Stimulated activated CD4-positive, alpha-beta T cell treated with anti-CD3 and anti-CD28 coated beads, Interleukin-4, amount 100 ng/mL, for 1 hour (primary cell): ENCODE measurements at places on chromosomes 13 and 19.

DNA sequence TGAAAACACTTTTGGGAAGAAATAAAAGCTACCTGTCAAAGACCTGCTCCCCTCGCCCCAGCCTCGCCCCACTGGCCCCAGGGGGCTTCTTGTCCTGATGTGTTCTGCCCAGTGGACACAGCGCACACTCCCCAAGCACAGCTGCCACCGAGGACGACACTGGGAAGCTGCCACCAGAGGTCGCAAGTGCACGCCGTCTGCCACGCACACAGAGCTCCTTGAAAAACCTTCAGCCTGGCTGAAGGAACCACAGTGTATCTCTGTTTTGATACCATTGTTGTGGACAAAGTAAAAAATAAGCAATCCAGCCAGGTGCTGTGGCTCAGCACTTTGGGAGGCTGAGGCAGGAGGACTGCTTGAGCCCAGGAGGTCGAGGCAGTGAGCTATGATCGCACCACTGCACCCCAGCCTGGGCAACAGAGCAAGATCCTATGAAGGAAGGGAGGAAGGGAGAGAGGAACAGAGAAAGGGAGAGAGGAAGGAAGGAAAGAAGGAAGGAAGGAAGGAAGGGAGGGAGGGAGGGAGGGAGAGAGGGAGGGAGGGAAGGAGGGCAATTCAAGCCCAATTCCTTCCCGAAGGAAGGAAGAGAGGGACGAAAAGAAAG, 57.3 kb downstream of the CEBPG start:
- DNase-seq = peak; percentile 69

- no peak for DNase-seq
Measured at GRCh38 chr13:104491916-104492315, 1425.7 kb upstream of the SLC10A2 start.

DNA sequence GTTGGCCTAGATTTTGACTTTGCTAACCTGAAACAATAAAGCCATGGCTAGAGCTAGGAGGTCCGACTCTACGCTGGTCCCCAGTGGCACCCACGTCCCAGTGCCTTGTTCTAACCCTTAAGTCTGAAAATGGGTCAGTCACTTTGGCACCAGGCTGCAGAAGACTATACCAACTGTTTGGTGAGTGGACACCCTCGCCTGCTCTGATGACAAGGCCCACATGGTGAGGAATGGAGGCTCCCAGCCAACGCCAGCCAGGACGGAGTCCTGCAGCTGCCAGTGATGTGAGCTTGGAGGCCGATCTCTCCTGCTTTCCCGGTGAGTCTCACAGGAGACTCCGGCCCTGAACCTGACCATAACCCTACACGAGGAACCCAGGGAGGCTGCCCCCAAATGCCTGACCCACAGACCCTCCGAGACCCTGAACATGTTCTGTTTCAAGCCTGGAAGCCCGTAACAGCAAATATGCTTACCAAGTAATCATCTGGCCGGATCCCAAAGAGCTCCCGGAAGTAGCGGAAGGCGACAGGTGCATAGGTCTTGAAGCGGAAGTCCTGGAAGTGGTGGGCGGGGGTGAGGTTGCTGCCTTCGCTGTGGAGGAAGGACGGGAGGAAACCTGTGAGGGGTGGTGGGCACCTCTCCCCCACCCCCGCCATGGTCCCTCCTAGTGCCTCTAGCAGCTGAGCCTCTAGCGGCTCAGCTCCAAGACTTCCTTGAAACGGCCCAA, 34.1 kb upstream of the CACTIN start:
- DNase-seq = no peak

DNA sequence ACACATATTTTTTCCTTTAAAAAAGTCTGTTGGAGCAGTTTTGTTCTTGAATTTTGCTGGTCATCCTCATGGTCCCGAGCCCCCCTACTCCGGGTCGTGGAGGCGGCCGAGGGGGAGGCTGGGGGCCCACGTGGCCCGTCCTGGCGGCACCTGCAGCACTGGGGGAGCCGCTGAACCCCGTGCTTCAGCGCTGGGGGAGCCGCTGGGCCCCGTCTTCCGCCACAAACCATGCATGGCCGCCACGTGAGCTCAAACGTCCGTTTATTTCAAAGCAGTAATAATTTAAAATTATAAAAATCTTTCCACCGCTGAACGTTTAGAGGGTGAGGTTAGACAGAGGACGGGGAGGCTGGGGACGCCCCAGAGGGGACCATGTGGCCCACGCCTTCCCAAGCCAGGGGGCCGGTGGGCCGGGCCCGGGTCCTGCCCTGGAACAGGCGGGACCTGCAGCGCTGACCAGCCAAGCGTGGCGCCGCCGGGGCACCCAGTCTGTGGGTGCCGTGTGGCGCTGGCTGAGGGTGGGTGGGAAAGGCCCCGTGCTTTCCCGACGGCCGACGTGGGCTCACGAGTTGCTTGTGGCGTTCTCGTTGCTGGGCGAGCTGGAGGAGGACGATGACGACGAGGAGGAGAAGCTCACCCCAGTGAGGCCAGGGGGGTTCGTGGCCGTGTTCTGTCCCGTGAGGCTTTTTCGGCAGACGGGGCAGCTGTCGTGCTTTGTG, 8.0 kb downstream of the FGF22 start:
- DNase-seq = no peak

DNA sequence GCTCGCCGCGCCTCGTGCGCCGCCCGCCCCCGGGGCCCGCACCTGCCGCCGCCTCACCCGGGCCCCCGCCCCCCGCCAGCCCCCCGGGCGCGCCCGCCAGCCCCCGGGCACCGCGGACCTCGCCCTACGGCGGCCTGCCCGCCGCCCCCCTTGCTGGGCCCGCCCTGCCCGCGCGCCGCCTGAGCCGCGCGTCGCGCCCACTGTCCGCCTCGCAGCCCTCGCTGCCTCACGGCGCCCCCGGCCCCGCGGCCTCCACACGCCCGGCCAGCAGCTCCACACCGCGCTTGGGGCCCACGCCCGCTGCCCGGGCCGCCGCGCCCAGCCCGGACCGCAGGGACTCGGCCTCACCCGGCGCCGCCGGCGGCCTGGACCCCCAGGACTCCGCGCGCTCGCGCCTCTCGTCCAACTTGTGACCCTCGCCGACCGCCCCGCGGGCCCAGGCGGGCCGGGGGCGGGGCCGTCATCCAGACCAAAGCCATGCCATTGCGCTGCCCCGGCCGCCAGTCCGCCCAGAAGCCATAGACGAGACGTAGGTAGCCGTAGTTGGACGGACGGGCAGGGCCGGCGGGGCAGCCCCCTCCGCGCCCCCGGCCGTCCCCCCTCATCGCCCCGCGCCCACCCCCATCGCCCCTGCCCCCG, 17.2 kb downstream of the POLRMT start:
- DNase-seq = no peak

GRCh38 chr19:46954993-46955812, 64.4 kb upstream of the NPAS1 start:
- peak; percentile 18 for DNase-seq

- DNase-seq = no peak
Measured at GRCh38 chr13:114062754-114063153, 69.7 kb downstream of the RASA3 start.

DNA sequence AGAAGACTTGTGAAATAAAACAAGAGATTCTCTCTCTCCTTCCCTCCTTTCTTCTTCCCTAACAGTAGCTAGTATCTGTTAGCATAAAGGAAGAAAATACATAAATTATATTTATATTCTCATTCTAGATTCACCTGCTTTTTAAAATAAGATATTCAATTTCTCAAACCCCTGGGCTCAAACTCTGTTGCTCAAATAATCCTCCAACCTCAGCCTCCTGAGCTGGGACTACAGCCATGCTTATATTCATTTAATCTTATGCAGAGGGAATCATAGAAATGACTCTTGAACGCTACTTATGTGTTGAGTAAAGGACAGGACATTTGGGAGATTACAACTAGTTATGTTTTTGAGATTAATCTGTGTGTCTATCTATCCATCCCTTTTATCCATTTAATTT, 56.2 kb downstream of the GPC5 start:
- DNase-seq = no peak

- DNase-seq = no peak
Measured at GRCh38 chr19:35715355-35715809, 2.4 kb upstream of the KMT2B start.

DNA sequence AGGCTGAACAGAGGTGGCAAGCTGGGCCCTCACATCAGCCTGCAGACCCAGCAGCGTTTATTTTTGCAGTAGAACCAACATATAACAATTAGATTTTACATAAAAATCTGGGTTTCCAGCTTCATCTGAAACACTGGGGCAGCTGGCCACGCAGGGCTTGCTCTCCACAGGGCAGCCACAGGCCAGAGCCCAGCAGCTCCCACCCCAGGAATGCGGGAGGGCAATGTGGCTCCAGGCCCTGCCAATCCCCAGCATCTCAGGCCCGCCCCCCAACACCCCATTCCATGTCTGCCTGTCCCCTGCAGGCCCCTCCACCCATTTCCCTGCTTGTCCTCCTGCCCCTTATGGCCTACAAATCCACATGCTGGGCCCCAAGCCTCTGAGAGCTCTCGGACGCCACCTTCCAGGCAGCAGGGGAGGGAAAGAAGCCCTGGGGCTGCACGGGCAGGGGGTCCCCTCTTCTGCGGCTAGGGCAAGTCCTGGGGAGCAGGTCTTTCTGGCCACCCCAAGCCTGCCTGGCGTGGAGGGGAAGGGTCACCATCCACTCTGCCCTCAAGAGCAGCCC, 15.0 kb upstream of the VSTM2B start:
- DNase-seq = no peak

DNA sequence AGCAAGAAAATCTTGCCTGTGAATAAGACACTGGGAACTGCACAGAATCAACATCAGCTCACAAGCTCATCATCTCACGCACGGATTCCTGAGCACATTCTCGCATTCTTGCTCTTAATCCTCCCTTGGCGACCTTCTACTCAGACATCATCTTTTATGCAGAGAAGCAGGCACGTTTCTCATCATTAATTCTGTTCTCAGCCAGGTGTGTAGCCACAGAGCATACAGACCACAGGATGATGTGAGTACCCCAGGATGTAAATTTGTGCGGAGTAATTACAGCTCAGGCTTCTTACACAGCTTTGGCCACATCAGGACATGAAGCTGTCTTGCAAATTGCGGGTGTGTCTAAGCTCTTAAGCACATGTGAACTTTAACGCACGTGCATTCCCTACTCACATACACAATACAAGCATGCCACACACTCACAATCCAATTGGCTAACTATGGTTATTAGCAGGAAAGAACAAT, 36.5 kb upstream of the SACS start:
- DNase-seq = no peak

- no peak for DNase-seq
Measured at GRCh38 chr13:30847650-30848307, 58.3 kb upstream of the MEDAG start.

GRCh38 chr19:4084547-4084877, 17.8 kb upstream of the ZBTB7A start:
- DNase-seq = no peak

GRCh38 chr19:18995804-18996241, 37.5 kb downstream of the SUGP2 start:
- DNase-seq = no peak

GRCh38 chr19:40588926-40589569, 12.1 kb upstream of the LTBP4 start:
- no peak for DNase-seq

DNA sequence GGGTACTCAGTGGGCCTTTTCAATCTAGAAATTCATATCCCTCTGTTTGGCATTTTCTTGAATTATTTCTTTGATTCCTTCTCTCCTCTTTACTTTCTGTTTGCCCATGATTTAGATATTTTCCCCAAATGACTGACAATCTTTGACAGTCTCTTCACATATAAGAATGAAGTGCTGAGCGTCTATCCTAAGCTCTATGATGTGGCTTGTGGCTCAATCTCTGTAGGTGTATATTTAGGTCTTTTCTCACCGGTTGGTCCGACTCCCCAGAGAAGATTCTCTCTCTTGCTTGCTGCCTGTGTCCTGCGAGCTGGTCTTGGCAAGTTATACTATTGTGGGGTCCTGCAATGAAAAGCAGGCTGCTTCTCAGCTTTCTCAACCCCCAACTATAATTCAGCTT, 29.0 kb downstream of the FLT3 start:
- DNase-seq = no peak

- no peak for DNase-seq
Measured at GRCh38 chr19:37953171-37953917, 46.3 kb downstream of the SIPA1L3 start.

DNA sequence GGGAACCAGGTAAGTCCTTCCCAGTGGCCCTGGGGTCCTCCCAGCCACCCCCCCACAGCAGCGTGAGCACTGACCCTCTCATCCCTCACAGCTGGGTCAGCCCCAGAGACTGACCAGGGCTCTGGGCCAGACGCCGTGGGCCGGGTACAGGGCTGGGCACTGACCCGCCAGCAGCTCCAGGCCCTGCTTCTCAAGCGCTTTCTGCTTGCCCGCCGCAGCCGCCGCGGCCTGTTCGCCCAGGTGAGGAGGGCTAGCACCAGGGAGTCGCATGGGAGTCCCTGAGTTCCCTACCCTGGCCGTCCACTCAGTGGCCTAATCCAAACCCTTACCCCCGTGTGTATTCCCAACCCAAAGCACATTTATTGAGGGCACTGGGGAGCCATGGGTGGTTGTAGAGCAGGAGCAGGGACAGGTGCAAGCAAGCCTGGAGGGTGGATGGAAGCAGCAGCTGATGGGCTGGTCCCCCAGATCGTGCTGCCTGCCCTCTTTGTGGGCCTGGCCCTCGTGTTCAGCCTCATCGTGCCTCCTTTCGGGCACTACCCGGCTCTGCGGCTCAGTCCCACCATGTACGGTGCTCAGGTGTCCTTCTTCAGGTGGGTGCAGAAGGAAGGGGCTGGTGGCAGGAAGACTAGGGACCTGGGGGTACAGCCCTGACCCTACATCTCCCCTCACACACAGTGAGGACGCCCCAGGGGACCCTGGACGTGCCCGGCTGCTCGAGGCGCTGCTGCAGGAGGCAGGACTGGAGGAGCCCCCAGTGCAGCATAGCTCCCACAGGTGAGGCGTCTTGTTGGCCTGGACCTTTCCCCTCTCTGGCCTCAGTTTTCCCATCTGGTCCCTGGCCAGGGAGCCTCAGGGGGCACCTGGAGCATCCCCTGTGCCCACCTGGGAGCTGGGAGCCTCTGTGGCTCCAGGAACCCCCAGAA, 12.6 kb upstream of the ARHGAP45 start:
- DNase-seq = no peak

- DNase-seq = no peak
Measured at GRCh38 chr19:17943274-17944221, 10.7 kb downstream of the CCDC124 start.

DNA sequence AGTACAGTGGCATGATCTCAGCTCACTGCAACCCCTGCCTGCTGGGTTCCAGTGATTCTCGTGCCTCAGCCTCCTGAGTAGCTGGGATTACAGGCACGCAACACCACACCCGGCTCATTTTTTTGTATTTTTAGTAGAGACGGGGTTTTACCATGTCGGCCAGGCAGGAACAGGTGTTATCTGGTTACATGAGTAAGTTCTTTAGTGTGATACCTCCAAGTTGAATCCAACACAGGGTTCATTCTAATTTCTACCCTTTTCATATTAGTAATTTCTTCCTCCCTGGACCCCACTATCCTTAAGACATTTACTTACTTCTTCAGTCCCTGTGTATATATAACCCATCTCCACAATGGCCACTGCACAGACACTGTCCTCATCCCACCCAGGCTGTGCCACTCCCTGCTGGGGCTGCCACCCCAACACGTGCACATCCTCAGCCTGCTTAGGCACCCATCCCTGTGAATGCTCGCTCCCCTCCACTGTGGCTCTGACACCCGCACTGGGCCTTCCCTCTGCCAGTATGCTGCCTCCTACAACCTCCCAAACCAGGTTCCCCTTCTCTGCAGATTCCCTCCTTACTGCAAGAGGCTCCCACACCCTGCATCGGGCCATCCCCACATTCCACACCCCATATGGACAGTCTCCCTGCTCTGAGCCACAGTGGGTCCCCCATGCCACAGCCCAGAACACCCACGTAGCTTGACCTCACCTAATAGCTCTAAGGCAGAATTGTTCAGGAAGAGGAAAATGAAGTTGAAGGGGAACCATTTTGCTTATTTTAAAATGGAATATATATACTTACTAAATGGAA, 147.1 kb downstream of the TBC1D4 start:
- no peak for DNase-seq
